LHCN-M2 (cell line): ENCODE measurements at places on chromosomes 13 and 19.

DNA sequence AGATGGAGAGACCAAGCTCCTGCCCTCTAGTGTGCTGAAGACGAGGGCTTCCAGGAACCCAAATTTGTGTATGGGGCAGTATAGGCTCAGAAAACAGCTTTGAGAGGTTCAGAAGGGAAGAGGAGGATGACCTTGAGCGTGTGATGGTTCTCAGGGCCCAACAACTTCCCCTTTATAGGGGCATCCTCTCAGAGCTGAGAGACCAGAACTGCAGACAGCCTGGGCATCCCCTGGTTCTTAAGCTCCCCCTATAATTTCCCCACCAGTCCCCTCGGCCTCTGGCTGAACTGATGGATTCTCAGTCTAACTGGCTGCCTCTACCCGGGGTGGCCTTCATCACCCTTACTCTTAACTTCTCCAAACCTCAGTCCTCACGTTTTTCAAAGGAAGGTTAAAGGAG, 167.5 kb downstream of the URI1 start:
- no peak for DNase-seq

DNA sequence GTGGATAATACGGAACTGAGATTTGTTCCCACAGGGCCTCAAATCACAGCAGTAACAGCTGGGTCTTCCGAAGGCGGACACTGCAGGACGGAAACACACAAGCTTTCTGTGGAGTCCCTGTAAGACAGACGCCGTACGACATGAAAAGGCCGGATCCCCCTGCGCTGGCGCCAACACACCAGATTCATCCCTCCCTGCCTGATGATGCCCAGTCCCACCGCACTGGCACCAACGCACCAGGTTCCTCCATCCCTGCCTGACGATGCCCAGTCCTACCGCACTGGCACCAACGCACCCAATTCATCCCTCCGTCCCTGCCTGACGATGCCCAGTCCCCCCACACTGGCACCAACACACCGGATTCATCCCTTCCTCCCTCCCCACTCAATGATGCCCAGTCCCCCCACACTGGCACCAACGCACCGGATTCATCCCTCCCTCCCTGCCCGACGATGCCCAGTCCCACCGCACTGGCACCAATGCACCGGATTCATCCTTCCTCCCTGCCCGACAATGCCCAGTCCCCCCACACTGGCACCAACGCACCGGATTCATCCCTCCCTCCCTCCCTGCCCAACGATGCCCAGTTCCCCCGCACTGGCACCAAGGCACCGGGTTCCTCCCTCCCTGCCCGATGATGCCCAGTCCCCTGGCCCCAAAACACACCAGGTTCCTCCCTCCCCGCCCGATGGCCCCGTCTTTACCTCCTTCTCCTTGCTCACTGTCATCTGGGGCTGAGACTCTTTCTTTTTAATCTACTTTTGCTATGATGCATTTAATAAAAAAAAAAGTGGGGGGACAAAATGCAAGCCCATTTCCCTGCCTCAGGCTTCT, 55.1 kb downstream of the RASA3 start:
- DNase-seq, result no peak

DNA sequence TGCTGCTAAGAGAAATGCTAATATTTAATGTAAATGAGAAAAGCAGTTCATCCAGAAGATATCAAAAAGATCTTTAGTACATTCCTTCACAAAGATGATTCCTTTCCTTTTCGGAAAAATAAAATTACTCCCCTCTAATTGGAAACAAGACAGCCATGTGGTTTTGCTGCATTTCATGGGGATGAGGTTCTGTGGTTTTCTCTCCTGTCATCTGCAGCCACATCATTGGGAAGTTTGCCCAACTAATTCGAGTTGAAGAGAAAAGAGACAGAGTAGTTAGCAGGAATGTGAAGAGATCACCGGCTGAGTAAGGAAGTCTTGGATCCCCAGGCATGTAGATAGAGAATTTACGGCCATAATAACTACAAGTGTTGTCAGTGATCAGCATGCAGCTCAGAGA, 122.1 kb downstream of the CYSLTR2 start:
- peak; percentile 95 for DNase-seq

GRCh38 chr13:26382835-26383234, 128.9 kb downstream of the CDK8 start:
- DNase-seq, result no peak

DNA sequence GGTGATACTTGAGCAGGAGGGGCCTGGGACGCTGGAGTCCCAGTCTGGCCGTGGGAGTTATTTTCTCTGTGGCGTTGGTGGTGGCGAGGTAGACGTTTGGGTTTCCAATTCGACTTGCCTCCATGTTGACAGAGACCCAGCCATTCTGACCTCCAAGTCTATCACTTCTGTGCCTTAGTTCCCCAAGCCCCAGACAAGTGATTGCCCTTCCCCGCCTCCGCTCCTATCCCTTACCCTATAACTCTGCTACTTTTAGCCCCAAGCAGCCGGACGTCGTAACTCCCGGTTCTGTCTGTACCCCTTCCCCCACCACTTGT, 549 bp downstream of the TIMM50 start:
- peak; percentile 6 for DNase-seq

DNA sequence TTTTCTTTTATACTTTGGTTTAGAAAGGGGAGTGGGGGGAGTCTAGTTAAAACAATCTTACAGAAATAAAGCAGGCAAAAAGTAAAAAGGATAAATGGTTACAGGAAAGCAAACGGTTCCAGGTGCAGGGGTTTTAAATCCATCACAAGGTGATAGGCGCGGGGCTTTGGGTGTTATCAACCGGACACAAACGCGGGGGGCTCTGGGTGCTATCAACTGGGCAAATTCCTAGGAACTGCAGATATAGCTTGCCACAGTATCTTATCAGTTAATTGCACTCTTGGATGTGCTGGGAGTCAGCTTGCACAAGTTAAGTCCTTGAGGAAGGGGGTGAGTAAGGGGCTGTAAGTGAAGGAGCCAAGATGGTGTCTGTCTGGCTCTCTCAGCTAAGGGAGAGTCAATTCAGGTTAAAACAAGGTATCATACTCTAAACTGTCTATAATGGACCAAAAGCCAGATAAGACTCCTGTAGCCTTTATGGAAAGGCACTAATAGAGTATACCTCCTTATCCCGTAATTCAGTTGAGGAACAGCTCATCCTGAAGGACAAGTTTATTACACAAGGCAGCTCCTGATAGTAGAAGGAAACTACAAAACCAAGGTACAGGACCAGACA, 32.6 kb upstream of the ZSCAN5A start:
- no peak for DNase-seq

- DNase-seq, result no peak
Observed at GRCh38 chr13:88042489-88042888, 371.3 kb downstream of the SLITRK5 start.

DNA sequence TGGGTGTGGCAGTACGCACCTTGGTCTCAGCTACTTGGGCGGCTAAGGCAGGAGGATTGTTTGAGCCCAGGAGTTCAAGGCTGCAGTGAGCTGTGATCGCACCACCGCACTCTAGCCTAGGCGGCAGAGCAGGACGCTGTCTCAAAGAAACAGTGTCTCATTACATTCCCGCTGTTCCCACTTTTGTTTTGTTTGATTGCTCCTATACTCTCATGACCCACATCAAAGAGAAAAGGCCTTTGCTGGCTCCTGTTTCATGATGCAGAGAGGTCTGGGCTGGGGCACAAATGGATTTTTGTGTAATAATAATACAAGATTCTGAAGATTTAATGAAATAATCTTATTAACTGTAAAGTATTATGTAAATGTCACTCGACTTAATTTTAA, 85.7 kb downstream of the LACC1 start:
- no peak for DNase-seq

GRCh38 chr19:2037651-2038255, 13.3 kb downstream of the MKNK2 start:
- DNase-seq, result no peak

GRCh38 chr13:73778242-73778864, 355.9 kb downstream of the KLF12 start:
- no peak for DNase-seq

- peak; percentile 29 for DNase-seq
Observed at GRCh38 chr19:55156202-55157063, 1.1 kb downstream of the TNNI3 start.

GRCh38 chr13:46192412-46192811, 10.4 kb upstream of the LCP1 start:
- DNase-seq, result no peak

DNA sequence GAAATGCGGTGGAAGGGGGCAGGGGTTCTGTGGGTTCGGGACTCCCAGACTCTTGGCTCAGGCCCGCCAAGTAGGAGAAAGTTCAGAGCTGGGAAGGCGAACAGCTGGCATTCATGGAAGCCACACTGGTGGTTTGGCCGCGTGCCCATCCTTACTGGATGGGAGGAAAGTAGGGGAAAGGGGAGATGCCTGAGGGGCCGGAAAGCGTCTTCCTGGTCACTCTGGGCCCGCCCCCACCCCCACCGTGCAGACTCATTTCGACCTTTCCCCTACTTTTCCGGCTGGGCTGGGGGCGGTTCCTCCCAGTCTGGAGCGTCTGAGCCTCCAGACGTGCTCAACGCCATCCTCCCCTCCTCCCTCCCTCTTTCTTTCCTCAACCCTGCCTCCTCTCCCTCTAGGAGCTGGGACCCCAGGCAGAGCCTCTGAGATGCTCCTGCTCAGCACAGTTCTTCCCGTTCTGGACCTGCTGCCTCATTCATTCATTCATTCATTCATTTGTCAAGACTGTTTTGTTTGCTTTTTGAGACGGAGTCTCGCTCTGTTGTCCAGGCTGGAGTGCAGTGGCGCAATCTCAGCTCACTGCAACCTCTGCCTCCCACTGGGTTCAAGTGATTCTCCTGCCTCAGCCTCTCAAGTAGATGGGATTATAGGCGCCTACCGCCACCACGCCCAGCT, 3.5 kb downstream of the ANGPTL4 start:
- DNase-seq, result peak; percentile 97

DNA sequence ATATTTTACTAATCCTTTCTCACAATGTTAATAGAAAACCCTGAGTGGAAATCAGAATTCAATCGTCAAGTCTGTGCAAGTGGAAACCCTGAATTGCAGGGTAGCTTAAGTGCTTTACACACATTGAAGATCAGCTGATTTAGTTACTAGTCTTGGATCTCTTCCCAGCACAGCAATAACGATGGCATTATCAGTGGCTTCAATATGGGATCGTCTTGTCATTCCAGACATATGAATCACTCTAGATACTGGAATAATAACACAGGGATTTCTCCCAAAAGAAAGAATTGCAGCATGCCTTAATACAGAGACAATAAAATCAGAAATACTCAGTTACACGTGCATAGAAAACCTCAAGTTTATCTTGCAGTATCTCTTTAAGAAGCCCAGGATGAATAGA, 12.6 kb upstream of the METTL21C start:
- DNase-seq, result peak; percentile 93

GRCh38 chr13:24199016-24199415, 38.5 kb downstream of the SPATA13 start:
- DNase-seq, result no peak

DNA sequence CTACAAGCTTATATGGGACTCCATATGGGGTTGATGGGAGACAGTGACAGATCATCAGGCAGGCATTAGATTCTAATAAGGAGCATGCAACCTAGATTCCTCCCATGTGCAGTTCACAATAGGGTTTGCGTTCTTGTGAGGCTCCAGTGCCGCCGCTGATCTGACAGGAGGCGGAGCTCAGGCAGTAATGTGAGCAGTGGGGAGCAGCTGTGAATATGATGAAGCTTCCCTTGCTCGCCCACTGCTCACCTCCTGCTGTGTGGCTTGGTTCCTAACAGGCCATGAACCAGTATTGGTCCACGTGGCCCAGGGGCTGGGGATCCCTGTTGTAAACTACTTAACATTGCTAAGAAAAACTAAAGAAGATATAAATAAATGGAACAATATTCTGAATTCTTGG, 378.4 kb downstream of the KCNRG start:
- peak; percentile 89 for DNase-seq

GRCh38 chr13:29564373-29564772, 31.1 kb downstream of the SLC7A1 start:
- no peak for DNase-seq

- DNase-seq, result no peak
Observed at GRCh38 chr13:102680133-102680717, 14.6 kb downstream of the METTL21C start.

DNA sequence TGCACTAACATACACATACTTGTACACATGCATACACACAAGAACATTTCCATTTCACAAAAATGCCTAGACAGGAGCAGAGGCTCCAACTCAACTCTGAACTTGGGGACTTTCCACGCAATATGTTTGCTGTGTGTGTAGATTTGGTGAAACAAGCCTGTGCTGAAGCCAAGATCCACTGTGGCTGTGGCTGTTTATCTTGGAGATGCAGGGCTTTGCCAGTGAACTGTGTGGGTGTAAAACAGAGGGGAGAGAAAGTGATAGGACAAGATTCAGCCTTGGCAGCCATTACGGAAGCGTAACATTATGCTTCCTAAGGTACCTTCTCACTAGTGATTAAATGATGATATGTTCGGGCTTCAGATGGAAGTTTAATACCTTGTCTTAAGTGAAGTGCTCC, 73.2 kb upstream of the MBNL2 start:
- no peak for DNase-seq

DNA sequence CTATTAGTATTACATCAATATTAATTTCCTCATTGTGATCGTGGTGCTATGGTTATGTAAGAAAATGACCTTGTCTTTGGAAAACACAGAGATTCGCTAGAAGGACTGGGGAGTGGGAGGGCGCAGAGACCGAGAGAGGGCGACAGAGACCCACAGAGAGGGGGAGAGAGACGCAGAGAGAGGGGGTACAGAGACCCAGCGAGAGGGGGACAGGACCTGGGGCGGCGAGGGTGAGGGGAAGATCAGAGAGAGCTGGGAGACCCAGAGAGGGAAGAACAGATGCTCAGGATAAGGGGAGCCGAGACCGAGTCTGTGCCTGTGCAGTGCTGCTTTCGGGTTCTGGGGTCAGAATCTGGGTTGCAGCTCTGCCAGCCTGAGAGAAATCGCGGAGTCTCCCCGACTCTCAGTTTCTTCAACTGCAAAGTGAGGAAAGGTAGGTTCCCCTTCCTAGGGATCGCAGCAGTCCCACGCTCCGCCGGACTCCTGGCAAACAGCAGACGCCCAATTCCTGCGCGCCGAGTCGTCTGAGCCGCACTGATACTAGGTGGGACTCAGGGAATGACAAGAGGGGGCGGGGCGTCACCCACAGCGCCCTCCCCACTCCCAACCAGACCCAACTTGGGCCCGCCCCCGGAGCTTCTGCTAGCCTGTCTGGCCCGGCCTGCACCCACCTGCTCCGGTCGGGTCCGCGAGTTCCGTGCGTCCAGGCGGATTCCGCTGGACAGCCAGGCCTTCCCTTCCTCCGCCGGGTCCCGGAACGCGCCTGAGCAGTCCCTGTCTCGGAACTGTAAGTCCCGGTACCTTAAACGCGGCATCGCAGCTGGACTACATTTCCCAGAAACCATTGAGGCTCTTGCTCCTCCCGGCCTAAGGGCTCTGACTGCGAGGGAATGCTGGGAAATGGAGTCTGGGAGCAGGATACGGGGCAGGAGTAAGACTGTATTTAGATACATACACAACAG, 15.3 kb downstream of the IZUMO2 start:
- peak; percentile 42 for DNase-seq

GRCh38 chr13:85685436-85685835, 113.8 kb downstream of the SLITRK6 start:
- no peak for DNase-seq

DNA sequence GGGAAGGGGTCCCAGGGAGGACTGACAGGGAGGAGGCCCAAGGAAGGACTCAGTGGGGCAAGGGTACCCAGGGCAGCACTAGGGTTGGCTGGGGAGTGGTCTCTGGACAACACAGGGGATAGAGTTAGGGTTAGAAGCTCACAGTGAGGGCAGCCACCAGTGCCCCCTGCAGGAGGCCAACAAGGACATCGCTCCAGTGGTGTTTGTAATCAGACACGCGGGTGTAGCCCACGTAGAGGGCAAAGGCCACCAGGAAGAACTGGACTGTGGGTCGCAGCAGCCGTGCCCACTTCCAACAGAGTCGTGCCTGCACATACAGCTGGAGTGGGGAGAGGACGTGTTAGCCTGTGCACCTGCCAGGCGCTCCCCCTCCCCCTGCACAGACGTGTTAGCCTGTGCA, 9.2 kb downstream of the PLPP2 start:
- DNase-seq, result no peak
